ENCODE measurements at places on chromosomes 4 and X.
A peak's percentile ranks its signal among the peaks of the same experiment; 100 is the strongest.

GRCh38 chr4:76665153-76665552 is 230.1 kb downstream of the SHROOM3 start:
- DNase-seq = peak; percentile 67

GRCh38 chr4:122758033-122758432 is 25.5 kb downstream of the BBS12 start:
- DNase-seq = peak; percentile 27

GRCh38 chrX:81259714-81260395 is 58.0 kb downstream of the SH3BGRL start:
- DNase-seq = no peak

DNA sequence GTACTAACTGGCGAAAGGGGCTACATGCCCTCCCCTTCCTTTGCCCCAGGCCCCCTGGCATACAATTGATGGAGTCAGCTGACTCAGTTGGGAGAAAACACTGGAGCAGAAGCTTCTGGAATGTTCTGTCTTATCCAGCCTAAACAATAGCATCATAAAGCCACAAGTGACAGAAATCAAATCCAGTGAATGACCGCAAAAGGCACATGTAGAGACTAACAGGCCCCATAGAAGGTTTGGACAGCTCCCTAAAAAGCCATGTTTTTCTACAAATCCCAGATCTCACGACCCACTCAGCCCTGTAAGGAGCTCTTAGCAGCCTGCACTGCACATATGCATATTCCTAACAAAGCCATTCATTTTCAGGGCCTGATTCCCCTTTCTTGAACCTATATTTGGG is 25.1 kb downstream of the SCARB2 start:
- no peak for DNase-seq

DNA sequence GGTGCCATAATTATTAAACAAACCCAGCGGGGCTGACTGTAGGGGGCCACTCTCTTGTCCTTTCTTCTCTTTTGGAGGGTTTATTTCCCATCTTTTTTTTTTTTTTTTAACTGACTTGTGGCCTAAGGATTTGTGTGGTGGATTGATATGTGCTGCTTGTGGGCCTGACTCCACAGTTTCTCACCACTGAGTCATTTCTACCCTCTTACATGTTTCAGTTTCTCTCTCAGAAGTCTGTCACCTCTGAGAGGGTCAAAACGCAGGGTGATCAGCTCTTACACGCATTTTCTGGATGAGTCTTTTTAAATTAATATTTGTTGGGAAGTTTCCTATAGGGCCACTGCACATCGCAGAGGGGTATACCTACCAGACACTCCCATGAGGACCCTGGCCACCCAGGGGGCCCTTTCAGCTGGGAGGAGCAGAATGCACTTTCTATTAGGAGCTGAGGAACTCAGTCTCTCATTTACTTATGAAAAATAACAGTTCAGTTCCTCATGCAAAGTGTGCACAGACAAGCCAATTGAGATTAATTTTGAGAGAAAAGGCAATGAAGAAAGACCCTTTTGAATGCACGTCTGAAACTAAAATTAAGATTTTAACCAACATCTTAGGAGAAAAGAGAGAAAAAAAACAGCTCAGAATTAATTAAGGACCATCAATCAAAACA is 407.9 kb downstream of the TECRL start:
- DNase-seq = peak; percentile 9

GRCh38 chr4:159425737-159426305 is 322.9 kb downstream of the RAPGEF2 start:
- DNase-seq = no peak
